ENCODE measurements at places on chromosomes 12 and 14. TPM values are rescaled to one million over a fixed set of nuclear protein-coding genes. Genes with fewer than 3 reads are reported as not detected.
A peak's percentile ranks its signal among the peaks of the same experiment; 100 is the strongest.

DNA sequence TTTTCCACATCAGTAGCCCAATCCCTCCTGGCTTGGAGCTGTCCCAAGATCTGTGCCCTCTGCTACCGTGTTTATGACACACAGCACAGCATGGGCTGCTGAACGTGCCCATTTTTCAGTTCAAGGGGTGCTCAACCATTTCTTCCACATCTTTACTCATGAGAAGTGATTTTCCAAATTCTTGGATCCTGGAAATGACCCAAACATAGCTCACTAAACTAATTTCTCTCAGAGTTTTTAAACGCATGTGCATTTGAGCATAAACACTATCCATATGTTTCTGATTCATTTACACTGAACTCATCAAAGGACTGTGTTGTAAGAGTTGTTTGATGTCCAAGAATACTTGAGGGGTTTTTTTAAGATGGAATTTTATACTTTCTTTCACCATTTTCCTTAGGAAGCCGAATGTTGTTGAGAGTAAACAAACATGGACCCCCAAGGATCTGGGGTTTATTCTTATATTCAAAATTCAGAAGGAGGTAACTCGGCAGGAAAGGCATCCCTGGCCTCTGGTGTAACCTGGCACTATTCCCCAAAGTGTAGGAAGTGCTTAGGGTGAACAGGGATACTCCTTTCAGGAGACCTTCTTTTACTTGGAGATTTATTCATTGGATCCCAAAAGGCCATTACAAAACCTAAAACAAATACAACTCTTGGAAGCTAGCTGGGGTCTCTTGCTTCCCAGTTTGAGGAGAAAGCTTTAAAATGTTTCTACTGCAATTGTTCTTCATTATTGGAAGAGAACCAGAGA lies 215.0 kb downstream of the BMP4 start:
- DNase-seq = no peak

Gene NUMB
- 34.8 TPM for total RNA-seq

Gene SERPINA1
- total RNA-seq = 29.9 TPM

DNA sequence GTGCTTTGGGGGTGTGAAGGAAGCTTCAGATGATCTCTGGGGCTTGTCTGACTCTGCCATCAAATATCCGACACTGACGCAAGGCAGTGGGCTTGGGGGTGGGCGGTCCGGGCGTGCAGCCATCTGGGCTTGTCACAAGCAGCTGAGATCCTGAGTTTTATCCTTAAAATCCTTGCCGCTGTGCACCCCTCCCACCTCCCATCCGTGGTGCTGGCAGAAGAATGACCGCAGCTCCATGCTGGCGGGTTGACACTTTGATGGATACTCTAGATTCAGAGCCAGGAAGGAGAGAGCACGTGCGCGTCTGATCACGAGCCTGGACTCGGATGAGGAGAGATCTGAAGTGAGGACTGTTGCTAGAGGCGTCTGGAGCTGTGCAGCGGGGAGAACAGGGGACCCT lies 3.0 kb downstream of the ZFYVE21 start:
- no peak for DNase-seq

DNA sequence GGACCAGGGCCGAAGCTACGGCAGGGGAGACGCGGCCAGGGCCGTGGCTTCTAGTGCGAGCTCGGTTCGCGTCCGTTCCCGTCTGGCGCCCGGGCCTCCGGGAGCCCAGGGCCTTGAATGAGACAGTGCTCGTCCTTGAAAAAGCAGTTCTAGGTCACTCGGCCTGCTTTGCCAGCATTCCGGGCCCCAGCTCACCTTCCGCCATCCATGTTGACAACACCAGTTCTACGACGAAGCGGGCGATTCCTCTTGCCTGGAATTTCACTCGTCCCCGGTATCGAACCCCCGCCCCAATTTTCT lies 4.5 kb downstream of the OR10AD1 start:
- DNase-seq = no peak

Gene SLC4A8
- 14.4 TPM for total RNA-seq

- peak; percentile 60 for DNase-seq
These were observed 86.3 kb downstream of the VWF start for GRCh38 chr12:6038160-6038559.

Gene ACOT6
- not detected for total RNA-seq

Gene GPRC5A
- total RNA-seq = 0.30 TPM

- no peak for DNase-seq
These were observed 7.9 kb upstream of the POU6F1 start for GRCh38 chr12:51225771-51226170.

Gene RIPK3
- total RNA-seq = 11.8 TPM

DNA sequence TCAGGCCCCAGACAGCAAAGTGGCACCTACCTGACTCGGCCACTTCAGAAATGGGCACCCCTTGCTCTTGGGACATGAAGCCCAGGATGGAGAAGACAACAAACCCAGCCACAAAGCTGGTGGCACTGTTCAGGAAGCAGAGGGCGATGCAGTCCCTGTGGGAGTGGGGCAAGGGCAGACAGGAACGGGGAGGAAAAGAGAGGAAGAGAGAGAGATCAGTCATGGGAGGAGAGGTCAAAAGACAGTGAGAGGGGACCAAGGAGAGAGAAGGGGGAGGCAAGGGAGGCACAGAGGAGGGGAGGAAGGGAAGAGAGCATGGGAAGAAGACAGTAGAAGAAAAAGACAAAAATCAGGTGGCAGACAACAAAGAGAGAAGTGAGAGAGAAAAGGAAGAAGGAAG lies 16.6 kb downstream of the SLC6A12 start:
- DNase-seq = no peak

Gene SUDS3
- total RNA-seq = 32.4 TPM

Gene LAG3
- 71.3 TPM for total RNA-seq

DNA sequence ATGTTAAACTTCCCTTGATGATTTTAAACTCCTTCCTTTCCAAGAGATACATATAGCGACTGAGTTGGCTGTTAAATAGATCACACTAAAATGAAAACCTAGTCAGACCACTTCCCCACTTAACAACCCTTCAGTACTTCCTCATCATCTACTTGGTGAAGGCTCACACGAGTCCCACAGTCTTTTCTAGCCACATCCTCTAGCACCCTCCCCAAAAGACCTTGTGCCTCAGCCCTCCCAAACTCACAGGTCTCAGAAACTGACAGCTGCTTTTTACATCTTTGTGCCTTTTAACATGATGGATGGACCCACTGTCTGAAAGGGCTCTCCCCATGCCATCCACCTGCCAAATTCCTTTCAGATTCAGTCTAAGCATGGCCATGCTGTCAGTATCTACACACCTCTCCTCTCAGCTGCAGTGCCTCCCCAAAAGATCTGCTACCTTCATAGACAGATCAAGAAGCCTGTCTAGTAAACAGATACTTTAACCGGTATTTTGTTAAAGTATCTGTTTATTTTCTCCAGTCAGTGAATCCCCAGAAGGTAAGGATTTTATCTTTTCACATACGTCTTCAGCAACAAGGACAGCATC lies 65.1 kb upstream of the GPHB5 start:
- no peak for DNase-seq

- DNase-seq = peak; percentile 72
These were observed 170.1 kb upstream of the PWP1 start for GRCh38 chr12:107515446-107515958.

Gene BCL2L14
- total RNA-seq = 15.7 TPM

Gene KCNH5
- total RNA-seq = not detected

Gene DGKA
- 386 TPM for total RNA-seq

Gene TBX5
- not detected for total RNA-seq

Gene TOX4
- 80.8 TPM for total RNA-seq

Gene PLA2G1B
- total RNA-seq = not detected

Gene CLEC4D
- total RNA-seq = not detected

Gene R3HDM2
- 57.1 TPM for total RNA-seq

Gene NEMF
- 79.1 TPM for total RNA-seq

Data from activated naive CD4-positive, alpha-beta T cell treated with anti-CD3 and anti-CD28 coated beads, Interleukin-2, amount 50 U/mL, for 72 hours (primary cell).